ENCODE measurements at places on chromosomes 16 and 17. TPM values are rescaled to one million over a fixed set of nuclear protein-coding genes. Genes with fewer than 3 reads are reported as not detected.

PDE6G gene
- 5.7 TPM for total RNA-seq

CNTNAP4 gene
- not detected for total RNA-seq

- DNase-seq: no peak
Measured at GRCh38 chr16:89018282-89019158, 41.5 kb upstream of the CBFA2T3 start.

DNA sequence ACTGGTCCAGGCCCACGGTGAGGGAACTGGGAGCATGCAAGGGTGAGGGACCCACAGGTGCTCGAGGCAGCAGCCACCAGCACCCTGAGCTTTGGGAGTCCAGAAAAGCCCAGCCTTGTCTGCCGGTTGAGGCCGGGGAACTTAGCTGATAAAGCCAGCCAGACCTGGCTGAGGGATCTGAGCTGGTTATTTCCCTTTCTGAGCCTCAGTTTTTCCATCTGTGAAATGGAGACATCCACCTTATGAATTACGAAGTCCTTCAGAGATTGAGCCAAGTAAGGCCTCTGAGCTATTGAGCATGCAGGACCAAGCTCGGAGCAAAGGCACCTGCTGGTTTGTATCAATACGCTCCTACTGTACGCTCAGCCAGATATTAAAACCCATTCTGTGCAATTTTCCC, 13.8 kb downstream of the NECAB2 start:
- no peak for DNase-seq

- no peak for DNase-seq
Measured at GRCh38 chr16:73845238-73846006, 451.2 kb upstream of the PSMD7 start.

CSF3 gene
- not detected for total RNA-seq
